ENCODE measurements at places on chromosomes 7 and 10.

GRCh38 chr10:61815496-61815895 lies 86.0 kb upstream of the ARID5B start:
- no peak for DNase-seq

- no peak for DNase-seq
Measured at GRCh38 chr10:116925056-116925455, 75.8 kb downstream of the ENO4 start.

DNA sequence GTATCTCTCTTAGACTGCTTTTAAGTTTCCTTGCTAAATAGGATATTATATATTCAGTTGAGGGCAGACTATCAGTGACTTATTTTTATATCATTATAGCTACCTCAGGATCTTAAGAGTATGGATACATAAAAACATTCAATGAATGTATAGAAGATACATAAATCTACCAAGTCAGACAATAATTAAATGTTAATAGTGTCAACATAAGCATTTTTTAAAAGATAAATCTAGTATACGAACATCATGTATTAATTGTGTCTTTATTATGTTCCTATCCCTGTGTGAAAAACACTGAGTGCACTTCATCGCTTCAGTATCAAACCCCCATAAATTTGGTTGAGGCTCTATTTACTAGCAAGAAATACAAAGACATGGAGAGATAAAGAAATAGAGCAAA lies 242.8 kb downstream of the CRPPA start:
- no peak for DNase-seq

DNA sequence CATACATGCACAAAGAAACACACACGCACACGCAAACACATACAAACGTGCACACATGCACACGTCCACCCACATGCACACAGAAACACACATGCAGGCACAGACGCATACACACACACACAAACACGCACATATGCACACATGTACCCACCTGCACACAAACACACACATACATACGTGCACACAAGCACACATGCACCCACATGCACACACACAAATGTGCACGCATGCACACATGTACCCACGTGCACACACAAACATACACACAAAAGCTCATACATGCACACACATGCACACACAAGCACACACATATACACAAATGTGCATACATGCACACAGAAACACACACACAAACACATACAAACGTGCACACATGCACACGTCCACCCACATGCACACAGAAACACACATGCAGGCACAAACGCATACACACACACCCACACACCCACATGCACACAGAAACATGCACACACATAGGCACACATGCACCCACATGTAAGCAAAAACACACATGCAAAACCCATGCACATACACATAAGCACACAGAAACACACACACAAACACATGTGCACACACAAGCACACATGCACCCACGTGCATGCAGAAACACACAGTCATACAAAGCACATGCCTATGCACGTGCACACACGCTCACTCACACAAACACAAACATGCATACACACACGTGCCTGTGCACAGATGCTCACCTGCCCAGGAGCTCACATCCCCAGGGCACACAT lies 44.8 kb downstream of the FOXL3 start:
- DNase-seq = no peak

DNA sequence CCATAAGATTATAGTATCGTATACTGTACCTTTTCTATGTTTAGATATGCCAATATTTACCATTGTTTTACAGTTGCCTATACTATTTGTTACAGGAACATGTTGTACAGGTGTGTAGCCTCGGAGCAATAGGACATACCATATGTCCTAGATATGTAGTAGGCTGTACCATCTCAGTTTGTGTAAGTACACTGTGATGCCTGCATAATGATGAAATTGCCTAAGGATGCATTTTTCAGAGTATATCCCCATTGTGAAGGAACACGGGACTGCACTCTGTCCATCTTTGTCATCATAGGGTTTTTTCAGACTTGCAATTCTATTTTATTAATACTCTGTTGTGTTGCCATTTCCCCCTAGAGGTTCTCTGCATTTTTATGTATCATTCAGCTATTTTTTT lies 50.1 kb downstream of the MCU start:
- DNase-seq = no peak

DNA sequence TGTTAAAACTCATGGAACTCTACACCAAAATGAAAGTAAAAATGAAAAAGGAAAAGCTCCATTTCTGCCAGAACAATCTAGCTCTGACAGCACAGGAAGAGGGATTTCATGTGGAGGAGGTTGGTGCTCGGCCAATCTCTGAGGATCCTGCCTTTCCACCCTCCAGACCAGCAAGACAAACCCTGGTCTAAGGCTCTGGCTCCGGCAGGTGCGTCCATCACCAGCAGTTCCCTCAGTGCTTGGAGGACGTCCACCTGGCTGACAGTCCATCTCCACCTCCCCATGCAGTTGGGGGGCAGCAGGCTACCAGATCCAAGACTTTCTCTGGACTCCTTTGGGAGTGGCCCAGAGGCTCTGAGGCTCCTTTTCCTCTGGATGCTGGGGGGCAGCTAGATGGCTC lies 25.0 kb upstream of the LOXL4 start:
- no peak for DNase-seq

DNA sequence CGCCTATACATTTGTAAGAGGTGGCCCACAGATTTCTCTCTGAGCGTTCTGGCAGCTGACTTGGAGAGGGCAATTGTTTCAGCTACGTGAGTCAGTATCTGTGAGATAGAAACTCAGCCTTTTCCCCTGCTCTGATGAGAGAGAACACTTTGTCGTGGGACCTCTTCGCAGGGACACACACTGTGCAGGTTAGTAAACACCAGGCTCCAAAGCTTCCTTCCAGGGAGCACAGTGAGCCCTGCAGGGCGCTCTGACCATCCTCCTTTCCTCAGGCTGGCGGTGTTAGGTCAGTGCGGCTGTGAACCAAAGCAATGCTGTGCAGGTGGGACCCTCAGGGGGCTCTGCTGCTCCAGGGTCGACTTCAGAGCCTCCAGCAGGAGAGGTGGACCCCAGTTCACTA lies 152.2 kb upstream of the TCF7L2 start:
- DNase-seq = no peak

GRCh38 chr7:130957137-130957513 lies 223.1 kb upstream of the KLF14 start:
- DNase-seq = no peak

DNA sequence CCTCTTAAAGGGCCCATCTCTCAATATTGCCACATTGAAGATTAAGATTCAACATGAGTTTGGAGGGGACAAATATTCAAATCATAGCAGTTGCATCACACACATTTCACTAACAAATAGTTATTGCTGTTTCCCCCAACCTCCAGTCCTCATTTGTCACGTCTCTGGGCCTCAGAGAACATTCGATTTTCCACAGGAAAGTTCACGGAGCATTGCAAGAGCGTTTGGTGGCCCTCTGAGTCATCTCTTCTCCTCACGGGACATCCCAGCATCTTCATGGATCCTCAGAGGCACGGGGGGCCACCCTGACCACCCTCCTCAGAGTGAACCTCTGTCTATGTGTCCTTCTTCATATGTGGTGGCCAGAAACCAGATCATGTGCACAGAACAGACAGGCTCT lies 50.3 kb upstream of the CHST15 start:
- DNase-seq = no peak

GRCh38 chr7:27746978-27747377 lies 7.0 kb downstream of the TAX1BP1 start:
- DNase-seq = no peak

GRCh38 chr7:154503962-154504550 lies 451.9 kb downstream of the DPP6 start:
- no peak for DNase-seq

DNA sequence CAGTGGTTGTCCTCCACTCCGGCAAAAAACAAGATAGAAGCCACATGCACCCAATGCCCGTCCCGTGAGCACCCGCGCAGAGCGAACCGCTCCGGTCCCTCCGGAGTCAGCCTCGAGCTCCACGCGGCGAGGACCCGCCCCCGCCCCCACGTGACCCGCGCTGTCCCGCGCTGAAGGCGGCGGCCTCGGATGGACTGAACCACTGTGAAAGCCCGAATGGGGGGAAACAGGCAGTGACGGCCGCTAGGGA lies 766 bp upstream of the EIF3B start:
- peak; percentile 90 for DNase-seq

DNA sequence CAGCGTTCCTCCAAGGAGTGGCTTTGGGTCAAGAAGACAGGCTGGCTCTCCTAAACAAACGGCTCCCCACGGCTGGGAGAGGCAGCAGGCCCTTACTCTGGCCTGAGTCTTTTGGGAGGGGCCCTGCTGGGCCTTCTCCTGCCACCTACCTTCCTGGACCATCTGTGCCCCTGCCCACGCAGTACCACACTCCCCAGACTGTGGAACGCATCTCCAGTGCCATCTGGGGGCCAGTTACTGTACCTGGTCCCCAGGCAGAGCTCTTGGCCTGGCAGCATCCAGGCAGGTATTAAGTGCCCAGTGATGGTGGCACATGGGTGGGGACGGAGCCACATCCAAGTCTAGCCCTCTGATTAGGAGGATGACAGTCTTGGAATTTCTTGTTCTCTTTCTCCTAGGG lies 14.4 kb downstream of the ALKBH4 start:
- peak; percentile 53 for DNase-seq

DNA sequence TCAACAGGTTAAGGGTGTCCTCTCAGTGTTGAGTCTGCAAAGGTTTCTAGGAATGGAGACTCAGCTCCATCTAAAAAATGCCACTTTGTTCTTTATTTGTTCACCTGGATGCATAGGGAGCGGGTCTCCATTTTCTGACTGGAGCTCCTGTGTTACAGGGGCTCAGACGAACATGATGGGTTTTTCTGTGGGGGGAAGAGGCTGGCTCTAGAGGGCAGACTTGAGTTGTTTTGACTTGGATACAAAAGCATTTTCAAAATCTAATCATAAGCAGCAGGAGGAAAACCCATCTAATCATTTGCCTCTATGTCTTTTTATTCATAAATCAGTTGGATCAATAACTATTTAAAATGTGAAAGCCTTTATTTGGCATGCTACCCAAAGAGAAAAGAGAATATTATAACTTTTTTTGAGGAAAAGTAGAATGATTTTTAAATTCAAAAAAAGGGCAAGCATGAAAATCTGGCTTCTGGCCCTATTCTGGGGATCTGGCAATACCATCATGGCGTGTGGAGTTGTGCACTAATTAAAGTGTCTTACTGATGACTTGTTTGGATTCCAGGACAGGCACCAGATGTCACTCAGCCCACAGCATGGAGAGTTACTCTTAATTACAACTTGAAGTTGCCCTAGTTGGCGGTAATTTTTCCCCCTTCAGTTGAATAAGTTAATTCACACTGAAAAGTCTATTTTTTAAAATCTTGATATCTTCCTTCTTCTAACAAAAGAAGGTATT lies 594.9 kb downstream of the REEP3 start:
- no peak for DNase-seq

- no peak for DNase-seq
Measured at GRCh38 chr7:80999100-80999499, 80.2 kb upstream of the SEMA3C start.

DNA sequence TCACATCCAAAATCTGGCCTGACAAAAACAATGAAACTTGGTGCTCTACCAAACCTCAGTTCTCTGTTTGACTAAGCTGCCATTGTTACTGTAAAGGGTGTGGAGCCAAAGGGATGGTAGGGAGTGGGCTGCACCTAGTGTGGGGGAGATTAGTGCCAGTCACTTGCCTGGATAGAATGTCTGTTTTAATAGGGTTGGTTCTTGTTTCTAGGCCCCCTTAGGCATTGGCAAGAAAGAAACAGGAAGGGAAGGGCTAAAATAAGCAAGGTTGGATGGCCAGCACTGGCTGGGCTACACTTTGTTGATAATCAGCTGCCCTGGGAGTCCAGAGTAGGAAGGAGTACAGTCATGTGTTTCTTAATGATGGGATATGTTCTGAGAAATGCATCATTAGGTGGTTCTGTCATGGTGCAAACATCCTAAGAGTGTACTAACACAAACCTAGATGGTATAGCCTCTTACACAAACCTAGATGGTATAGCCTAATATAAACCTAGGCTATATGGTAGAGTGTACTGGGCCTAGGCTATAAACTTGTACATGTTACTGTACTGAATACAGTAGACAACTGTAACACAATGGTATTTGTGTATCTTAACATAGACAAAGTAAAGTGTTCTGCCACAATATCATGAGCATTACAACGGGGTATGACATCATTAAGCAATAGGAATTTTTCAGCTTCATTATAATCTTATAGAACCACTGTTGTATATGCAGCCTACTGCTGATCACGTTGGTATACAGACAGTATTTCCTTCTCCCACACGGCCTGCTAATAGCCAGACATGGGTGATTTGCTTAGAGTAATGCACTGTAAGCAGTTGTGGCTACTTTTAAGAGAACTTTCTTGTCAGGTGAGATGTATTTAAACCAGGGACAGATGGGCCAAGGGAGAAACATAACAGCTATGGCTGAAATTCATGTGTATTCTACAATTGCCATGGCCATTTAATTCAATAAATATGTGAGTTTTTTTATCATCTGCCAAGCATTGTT lies 15.4 kb downstream of the BBIP1 start:
- DNase-seq = no peak

DNA sequence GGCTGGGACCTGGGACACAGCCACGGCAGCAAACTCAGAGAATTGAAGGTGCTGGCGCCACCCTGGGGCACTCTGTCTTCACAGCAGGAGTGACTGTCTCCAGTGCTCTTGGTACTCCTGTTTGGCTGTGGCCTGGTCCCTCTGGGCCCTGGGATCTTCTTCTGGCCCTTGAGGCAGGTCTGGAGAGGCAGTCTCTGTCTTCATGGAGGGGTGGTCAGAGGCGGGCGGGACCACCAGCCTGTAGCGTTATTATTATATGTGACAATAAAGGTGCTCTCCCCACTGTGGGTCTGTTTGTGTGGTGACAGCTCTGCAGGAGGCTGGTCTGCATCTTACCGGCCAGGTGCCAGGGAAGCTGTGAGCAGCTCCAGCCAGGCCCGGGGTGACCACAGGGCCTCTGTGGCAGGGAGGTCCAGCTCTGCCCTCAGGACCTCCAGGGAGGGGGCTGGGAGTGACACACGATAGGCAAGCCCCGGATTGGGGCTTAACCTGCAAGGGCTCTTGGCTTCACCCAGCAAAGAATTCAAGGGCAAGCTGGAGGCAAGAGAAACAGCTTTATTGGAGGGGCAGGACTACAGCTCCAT lies 70.3 kb downstream of the MYL10 start:
- no peak for DNase-seq

- no peak for DNase-seq
Measured at GRCh38 chr10:17046989-17047388, 82.6 kb downstream of the CUBN start.

- DNase-seq = no peak
Measured at GRCh38 chr7:41058986-41059741, 643.7 kb downstream of the INHBA start.

- no peak for DNase-seq
Measured at GRCh38 chr10:3978761-3979160, 193.8 kb upstream of the KLF6 start.

DNA sequence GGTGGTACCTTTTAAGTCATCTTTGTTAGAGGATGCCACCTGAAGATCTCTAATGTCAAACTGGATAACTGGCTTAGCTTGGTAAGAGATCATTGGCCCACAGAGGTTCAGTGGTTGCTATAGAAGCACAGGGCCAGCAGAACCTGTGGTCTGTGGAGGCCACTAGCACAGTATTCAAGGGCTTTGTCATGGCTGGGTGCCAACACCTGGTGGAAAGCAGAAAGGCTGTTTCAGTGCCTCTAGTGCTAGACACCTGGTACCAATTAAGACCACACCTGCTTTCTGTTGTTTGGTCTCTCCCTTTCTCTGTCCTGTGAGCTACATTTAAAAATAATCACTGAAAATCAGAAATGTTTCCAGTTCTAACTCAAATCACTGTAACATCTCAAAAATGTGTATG lies 10.0 kb upstream of the PCGF5 start:
- DNase-seq = no peak

GRCh38 chr7:68078157-68078710 lies 1081.6 kb downstream of the TYW1 start:
- DNase-seq = no peak

GRCh38 chr7:140383954-140384713 lies 14.2 kb downstream of the SLC37A3 start:
- DNase-seq = no peak

All from stimulated activated CD4-positive, alpha-beta T cell treated with anti-CD3 and anti-CD28 coated beads, Interleukin-4, amount 100 ng/mL, for 1 hour (primary cell).